Thymus (tissue), 14 donors: ENCODE measurements at places on chromosomes 2 and 18. TPM values are rescaled to one million over a fixed set of nuclear protein-coding genes. Genes with fewer than 3 reads are reported as not detected.

Gene LRP1B
- polyA plus RNA-seq = 0.18 TPM

Gene IL1A
- polyA plus RNA-seq = 1.8 TPM

Gene NETO1
- polyA plus RNA-seq = 2.1 TPM

DNA sequence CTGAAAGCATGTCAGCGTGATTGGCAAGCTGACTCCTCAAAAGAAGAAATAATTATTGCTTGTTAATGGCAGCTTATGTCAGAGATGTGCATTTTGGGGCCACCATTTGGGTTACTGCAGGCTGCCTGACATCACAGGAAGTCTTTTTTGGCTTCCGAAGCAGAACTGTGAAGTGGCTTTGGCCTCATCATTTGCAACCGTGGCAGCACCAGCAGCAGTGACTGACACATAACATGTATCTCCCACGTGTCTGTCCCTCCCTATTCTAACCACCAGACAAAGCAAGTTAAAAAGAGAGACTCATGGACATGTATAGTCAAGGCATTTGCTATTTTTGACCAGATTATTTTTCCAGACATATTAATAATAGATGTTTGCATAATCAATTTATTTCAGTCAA lies 488.7 kb upstream of the ACVR2A start:
- H3K4me3 ChIP-seq = no peak overlapping the region
- no peaks in the 10 kb centered on the region for H3K4me1 ChIP-seq
- H3K36me3 ChIP-seq = no peaks in the 10 kb centered on the region
- no peaks in the 10 kb centered on the region for H3K27me3 ChIP-seq
- DNase-seq = no peak

DNA sequence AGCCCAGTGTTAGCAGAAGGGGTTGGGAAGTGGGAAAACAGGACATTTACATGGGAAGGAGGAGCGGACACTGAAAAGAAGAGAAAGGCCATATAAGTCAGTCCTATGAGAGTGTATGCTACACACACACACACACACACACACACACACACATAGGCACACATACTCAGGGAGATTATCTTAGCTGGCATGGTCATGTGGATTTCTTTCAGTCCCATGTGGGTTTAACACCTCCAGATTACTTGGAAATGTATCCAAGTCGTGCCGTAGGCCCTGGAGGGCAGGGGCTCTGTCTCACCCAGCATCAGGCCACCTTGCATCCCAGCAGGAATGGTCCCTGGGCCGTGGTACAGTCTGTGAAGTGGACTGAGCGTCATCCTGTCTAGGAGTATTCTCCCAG lies 113.3 kb upstream of the CAPN13 start:
- no peak for DNase-seq
- no peaks in the 10 kb centered on the region for H3K4me1 ChIP-seq
- H3K4me3 ChIP-seq = no peak overlapping the region
- H3K36me3 ChIP-seq = no peaks in the 10 kb centered on the region
- H3K27ac ChIP-seq = no peak overlapping the region

DNA sequence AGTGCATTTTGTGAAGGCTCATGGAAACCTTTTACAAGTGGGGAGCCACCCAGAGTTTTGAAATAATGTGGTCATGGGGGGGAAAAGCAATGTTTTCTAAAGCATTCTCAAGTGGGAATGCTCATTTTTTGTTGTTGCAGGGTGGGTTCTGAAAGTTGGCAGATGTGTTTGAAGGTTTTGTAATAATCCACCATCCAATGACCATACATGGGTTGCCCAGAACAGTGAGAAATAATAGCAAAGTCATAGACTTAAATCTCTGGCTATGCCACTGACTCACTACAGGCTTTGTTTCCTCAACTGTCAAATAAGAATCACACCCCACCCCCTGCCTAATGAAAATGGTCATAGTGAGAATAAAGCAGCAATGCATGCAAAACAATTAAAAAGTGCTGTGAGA lies 2.9 kb downstream of the DSG3 start:
- no peak overlapping the region for H3K4me3 ChIP-seq
- H3K27me3 ChIP-seq = no peaks in the 10 kb centered on the region
- H3K36me3 ChIP-seq = no peaks in the 10 kb centered on the region
- H3K4me1 ChIP-seq = no peaks in the 10 kb centered on the region
- no peak for DNase-seq
- no peak overlapping the region for H3K27ac ChIP-seq

GRCh38 chr2:238562446-238562845 lies 135.7 kb downstream of the ASB1 start:
- no peaks in the 10 kb centered on the region for H3K36me3 ChIP-seq
- no peaks in the 10 kb centered on the region for H3K4me1 ChIP-seq

DNA sequence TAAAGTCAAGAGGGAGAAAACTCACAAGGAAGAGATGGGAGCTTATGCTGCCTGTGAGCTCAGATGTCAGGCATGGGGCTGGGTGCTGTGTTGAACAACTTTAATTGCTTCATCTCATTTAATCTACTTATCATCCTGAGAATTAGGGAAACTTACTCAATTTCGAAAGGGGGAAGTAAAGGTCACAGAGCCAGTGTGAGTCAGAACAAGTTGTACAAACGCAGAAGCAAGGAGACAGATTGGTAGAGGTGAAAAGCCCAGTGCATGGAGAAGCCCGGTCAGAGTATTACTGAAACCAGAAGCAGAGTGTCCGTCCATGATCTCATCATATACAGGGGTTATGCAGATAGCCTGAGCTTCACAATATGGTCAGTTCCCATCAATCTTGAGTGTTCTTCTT lies 281.1 kb upstream of the POU3F3 start:
- H3K27ac ChIP-seq = no peak overlapping the region
- H3K4me1 ChIP-seq = peaks cover 4% of the 10 kb centered on the region
- no peaks in the 10 kb centered on the region for H3K36me3 ChIP-seq
- H3K27me3 ChIP-seq = no peaks in the 10 kb centered on the region
